ENCODE measurements at places on chromosomes 3 and 15.
A peak's percentile ranks its signal among the peaks of the same experiment; 100 is the strongest.

DNA sequence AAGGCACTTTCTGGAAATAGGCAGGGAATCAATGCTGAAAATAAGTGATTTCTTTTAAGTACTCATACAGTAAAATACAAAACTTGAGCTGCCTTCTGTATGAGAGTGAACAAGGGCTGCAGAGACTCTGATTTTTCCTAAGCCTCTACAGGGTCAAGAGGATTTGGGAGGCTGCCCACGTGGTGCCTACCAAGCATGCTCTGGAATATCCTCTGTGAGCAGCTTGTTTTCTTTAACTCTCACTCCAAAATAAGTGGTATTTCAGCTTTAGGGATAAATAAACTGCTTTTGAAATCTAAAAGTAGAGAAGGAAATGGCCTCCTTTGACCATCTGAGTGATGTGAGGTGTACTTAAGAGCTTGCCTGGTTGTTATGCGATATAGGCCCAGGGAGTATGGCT, 8.1 kb upstream of the SELENOK start:
- DNase-seq = no peak

DNA sequence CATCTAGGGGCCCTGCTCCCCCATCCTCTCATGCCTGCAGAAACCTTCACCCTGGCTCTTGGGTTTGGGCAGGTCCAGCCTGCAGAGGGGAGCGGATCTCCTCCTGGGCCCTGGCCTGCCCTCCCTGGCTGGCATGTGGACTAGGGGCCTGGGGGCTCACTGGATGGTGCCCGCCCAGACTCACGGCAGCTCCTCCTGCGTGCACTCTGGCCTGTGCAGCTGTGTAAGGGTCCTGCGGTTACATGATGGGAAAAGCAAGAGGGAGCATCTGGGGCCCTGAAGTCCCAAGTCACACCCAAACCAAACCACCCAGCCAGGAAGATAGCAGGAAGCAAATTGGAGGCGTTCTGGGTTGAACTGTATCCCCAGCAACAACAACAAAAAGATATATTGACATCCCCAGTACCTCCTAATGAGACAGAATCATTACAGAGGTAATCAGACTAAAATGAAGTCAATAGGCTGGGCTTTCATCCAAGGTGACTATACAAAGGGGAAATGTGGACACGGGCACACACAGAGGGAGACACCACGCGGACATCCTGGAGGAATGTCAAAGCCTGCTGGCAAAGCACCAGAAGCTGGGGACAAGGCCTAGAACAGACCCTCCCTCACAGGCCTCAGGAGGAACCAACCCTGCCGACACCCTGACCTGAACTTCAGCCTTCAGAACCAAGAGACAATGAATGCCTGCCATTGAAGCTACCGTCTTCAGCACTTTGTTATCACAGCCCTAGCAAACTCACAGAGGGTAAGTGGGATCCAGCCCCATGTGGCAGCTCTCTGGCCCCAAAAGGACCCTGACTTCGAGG, 10.4 kb upstream of the CLK3 start:
- peak; percentile 5 for DNase-seq

DNA sequence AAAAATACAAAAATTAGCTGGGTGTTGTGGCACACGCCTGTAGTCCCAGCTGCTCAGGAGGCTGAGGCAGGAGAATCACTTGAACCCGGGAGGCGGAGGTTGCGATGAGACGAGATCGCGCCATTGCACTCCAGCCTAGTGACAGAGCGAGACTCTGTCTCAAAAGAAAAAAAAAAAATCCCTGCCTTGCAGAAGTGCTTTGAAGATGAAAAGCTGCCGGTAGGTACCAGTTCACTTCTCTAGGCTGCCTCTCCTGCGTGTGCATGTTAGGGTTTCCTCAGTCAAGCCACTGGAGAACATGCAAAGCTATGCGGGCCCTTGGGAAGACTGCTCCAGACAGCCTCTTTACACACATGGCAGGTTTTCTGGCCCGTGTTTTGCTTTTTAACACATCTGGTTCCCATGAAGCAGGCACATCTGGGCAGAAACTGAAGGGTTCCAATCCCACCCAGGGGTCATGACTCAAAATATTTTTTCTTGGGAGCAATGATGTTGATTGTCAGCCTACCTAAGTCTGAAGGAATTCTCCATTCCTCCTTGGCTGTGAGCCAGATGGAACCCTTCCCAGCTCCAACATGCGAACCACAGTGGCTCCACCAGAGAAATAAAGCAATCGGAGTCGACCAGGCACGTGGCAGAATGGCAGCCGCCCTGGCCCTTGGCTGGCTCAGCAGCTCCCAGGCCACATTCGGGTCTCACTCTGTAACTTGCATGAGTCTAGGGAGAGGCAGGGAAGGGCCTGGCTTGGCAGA, 29.6 kb downstream of the MGLL start:
- no peak for DNase-seq

DNA sequence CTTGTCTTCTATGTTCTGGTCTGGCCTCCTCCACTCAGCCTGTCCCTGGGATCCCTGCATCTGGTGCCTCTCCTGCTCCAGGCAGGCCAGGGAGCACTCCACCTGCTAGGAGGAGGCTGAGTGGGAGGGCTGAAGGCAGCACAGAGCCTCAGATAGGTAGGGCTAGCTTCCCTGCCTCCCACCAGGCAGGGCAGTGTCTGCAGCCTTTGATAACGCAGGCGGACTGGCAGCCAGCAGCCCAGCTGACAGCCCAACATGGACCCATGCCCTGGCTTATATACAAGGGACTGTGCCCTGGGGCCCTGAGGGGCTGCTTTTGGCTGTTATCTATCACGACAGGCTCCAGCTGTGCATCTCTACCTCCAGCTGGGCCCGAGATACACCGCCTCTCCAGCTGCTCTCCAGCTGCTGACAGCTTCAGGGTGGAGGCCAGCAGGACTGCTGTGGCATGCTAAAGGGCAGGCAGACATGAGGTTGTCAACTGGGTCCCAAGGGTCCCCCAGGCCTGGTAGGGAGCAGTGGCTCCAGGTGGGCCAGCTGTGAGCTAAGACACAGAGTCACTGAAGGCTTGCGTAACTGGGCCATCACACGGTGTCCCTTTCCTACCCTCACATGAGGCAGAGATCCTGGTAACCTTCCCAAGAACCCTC, 5.2 kb upstream of the CLK3 start:
- no peak for DNase-seq

GRCh38 chr15:64634027-64634426, 141.4 kb downstream of the RBPMS2 start:
- no peak for DNase-seq

DNA sequence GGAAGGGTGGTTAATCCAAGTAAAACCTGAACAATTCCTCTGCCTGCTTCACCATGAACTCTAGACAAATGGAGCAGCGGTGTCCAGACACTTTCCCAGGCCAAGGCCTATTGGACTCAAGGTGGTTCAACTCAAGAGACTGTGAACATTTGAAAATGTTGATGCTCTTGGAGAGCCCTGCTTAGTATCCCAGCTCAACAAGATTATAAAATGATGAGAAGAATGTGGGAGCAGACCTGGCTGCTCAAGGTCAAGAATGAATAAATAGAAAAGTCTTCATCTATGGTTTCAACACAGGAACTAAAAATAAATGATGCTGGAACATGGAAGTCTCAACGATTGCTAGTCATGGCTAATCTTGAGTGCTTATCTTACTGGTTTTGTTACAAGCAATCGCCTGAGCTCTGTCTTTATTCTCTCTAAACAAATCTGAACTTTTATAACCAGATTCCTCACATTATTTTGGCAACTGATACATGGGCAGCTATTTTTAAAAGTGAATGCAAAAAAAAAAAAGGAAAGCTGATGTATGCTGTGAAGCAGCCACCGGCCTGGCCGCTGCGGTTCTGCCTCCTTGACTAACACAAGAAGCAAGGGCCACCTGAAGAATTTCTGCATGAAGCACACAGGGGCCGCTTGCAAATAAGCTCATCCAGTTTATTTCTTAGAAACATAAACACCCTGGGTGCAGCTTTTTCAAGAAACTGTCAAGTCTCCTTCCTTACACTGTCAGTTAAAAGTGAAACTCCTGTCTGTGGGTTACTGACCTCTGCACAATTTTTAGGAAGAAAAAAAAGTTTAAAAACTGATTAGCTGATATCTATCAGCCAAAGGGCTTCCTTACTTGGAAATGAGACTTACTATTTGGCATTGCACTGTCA, 120.1 kb upstream of the ARHGEF3 start:
- no peak for DNase-seq

DNA sequence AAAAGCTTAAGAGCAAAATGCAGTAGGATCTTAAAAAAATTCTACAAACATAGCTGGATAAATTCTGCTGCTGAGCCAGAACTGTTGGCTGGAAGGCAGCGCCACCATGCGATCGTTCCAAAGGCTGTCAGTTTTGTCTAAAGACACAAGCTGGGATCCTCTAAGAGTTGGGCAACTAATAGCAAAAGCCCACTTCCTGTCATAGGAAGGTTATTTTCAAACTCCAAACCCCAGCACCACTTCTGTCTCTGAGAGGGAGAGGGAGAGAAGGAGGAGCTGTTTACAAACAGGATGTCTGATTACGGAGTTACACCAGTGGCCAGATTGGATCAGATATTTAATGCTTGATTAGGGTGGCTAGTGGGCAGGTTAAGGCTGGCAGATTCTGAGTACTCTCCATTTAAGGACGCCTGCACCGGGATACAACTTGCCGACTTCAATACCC, 44.0 kb downstream of the EIF4E3 start:
- DNase-seq = no peak

- no peak for DNase-seq
These were observed 62.7 kb upstream of the NR2C2 start for GRCh38 chr3:14884665-14885064.

DNA sequence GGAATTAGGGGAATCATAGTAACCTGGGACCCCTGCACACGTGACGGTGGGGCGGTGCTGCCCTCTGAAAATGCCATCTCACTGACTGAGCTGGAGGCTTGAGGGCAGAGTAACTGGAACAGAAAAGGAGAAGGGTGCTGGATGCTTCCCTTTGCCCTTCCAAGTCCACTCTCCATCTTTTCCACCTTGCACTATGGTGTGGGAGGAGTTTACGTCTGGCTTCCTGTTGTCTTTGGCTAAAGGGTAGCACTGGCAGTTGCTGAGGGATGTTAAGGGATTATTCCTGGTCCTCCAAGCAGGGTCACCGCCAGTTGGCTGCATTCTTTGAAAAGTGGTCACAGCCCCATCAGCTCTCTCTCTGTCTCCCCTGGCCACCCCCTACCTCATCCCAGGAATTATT, 129.4 kb upstream of the SNTN start:
- DNase-seq = no peak

DNA sequence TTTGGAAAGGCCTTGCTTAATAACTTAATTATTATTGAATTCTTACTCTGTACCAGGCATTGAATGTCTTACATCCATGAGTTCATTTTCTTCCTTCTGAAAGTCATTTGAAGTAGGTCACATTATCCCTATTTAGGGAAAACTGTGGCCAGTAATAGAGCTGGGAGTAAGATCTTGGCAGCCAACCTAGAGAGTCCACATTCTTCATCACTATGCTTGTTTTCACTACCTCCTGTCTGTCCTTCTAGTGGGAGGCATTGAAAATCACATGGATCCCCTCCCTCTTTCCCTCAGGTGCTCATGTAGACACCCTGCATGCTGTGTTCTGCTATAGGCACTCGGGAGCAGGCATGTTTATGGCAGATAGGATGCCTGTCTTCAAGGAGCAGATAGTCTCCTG, 154.9 kb downstream of the EBLN2 start:
- DNase-seq = no peak

DNA sequence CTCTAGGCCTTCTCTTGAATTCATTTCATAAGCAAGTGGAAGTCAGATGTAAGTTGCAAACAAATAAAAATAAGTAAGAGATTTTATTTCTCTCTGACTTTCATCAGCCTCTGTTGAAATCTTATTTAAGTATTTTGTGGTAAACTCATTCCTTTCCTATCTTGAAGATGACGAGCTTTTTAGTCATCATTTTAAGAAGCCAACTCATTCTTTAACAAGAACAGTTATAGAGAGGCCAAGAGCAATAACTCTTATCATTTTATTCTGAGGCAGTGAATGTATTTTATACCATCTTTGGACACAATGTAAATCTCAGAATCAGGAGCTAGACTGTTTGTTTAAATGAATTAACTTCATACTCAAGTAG, 147.5 kb upstream of the MBNL1 start:
- DNase-seq = no peak

- DNase-seq = no peak
These were observed 106.3 kb downstream of the ETFA start for GRCh38 chr15:76204916-76205460.

DNA sequence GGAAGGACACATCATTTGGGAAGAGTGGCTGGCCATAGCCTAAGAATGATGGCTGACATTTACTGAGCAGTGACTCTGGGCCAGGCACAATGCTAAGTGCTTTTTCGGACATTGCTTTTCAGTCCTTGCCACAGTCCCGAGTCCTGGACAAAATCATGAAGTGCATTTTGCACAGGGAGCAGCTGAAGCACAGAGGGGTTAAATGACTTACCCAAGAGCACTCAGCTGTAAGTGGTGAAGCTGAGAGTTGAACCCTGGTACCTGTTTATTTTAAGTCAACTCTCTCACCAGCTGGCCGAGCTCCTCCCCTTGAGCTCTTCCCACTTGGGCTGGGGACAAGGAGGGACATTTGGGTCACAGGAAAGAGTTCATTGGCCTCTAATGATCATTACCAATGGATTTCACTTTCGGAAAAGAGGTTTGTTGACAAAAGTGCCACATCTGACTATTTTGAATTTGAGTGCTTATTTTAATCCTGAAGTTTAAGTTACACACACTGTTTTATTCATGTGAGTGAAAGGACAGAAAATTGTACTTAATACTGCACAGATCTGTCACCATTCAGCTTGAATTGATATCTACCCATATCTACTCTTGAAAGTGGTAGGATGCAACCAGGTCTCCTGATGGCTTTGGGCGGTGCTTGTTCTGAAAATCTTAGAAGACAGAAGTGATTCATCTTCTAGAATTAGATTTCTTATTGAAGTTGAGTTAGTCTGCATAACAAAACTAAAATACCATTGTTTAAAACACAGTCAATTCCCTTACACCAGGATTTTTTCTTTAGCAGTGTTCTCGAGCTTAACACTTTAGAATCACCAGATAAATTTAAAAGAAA, 368.7 kb upstream of the PROK2 start:
- DNase-seq = no peak

- no peak for DNase-seq
These were observed 279.8 kb upstream of the SEMA6D start for GRCh38 chr15:47437491-47437890.

DNA sequence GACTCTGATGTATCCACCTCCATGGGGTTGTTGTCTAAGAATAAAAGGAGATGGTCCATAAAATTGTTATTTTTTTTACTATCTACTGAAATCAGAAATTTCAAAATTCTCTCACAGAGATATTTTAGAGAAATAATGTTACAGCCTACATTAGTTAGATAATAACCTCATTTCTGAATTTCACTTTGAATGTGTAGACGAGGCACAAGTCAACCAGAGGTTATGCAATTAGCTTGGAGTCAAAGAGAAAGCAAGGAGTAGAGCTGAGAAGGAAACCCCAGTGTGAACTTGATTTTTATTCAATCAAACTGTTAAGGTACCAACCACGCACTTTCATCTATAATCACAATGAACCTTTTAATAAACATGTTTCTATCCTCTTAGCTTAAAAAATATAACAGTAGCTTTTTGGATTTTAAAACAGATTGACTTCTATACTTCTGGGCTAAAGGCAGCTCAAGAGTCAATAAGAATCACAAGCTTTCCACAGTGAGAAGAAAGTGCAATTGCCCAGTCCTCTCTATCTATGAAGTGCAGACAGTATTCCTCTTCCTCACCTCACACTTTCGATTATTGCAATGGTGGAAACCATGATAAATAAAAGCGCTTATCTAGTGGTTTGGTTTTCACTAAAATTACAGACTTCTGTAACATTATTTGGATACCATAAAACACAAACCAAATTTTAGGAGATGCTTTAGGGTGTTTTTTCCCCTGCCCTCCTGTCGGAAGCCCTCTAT, 403.2 kb downstream of the ZBTB20 start:
- DNase-seq = no peak

- no peak for DNase-seq
These were observed 13.2 kb downstream of the TM4SF4 start for GRCh38 chr3:149487598-149488197.
